ENCODE measurements at places on chromosomes 5 and 9. TPM values are rescaled to one million over a fixed set of nuclear protein-coding genes. Genes with fewer than 3 reads are reported as not detected.
A peak's percentile ranks its signal among the peaks of the same experiment; 100 is the strongest.

The TNFSF15 gene
- 2.1 TPM for total RNA-seq

The ARRDC1 gene
- total RNA-seq = 74.9 TPM

The SNX2 gene
- 57.0 TPM for total RNA-seq

The SYK gene
- total RNA-seq = 9.6 TPM

GRCh38 chr9:5205071-5205470 lies 19.6 kb upstream of the INSL6 start:
- H3K4me1 ChIP-seq = no peaks in the 10 kb centered on the region
- H3K4me3 ChIP-seq = no peak overlapping the region
- no peak overlapping the region for H3K27ac ChIP-seq
- no peak for DNase-seq
- no peaks in the 10 kb centered on the region for H3K36me3 ChIP-seq

DNA sequence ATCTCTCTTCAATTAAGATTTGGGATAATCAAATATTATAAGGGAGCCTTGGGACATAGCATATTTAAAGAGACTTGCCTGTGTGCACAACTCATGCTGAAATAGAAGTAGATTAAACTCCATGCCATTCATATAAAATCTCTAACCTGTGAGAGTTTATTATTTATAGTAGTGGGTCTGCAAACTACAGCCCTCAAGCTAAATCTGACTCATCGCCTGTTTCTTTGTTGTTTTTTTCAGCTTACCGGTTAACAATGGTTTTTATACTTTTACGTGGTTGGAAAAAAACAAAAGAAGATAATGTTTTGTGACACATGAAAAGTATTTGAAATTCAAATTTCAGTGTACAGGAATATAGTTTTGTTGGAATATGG lies 61.9 kb upstream of the GHR start:
- peaks cover 11% of the 10 kb centered on the region for H3K4me1 ChIP-seq
- H3K4me3 ChIP-seq = no peak overlapping the region
- DNase-seq = no peak
- no peaks in the 10 kb centered on the region for H3K27me3 ChIP-seq
- no peaks in the 10 kb centered on the region for H3K36me3 ChIP-seq

DNA sequence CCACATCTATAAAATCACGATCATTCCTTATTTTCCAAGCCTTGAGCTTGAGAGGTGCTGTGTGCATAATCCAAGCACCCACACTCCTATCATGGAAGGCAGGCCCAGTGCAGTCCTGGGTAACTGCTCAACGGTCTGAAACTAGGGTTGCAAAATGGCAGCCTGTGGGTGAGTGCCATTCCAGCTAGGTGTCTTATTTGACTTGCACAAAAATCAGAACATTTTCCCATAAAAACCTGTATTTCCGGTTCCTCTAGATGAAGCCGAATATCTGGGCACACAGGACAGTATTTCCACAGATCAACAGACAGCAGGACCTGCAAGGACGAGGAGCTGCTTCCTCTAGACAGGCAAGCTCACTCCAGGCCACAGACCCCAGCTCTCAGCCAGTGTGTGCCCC lies 588.8 kb downstream of the BNC2 start:
- peaks cover 3% of the 10 kb centered on the region for H3K27me3 ChIP-seq
- peaks cover 5% of the 10 kb centered on the region for H3K4me1 ChIP-seq
- H3K4me3 ChIP-seq = no peak overlapping the region
- H3K27ac ChIP-seq = no peak overlapping the region

- no peak overlapping the region for H3K27ac ChIP-seq
- H3K4me3 ChIP-seq = no peak overlapping the region
- DNase-seq = peak; percentile 0
- H3K4me1 ChIP-seq = peaks cover 7% of the 10 kb centered on the region
These were observed 171.8 kb upstream of the PITX1 start for GRCh38 chr5:135205632-135206349.

GRCh38 chr5:149799965-149800516 lies 69.9 kb downstream of the PPARGC1B start:
- DNase-seq = no peak
- H3K27ac ChIP-seq = peak overlapping the region; percentile 1
- H3K4me1 ChIP-seq = peaks cover 2% of the 10 kb centered on the region

GRCh38 chr9:116152390-116152789 lies 1.2 kb upstream of the PAPPA start:
- H3K4me1 ChIP-seq = peaks cover 28% of the 10 kb centered on the region
- H3K27me3 ChIP-seq = peaks cover 67% of the 10 kb centered on the region
- H3K4me3 ChIP-seq = no peak overlapping the region
- no peaks in the 10 kb centered on the region for H3K36me3 ChIP-seq

DNA sequence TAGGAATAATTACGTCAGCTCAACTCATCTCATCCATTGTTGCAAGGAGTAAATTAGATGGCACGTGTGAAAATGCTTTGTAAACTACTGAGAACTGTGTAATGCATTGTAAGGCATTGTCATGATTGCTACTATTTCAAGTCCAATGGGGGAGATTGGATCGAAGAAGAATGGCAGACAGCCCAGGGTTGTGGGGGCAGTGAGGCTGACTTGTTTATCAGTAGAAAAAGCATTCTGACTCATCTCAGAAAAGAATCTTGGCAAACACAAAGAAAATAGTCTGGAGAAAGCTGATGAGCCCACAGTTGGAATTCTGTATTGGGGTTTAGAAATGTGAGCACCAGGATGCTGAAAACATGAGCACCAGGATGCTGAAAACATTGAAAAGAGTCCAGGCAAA lies 28.0 kb upstream of the DAP start:
- no peaks in the 10 kb centered on the region for H3K27me3 ChIP-seq
- H3K36me3 ChIP-seq = no peaks in the 10 kb centered on the region
- H3K27ac ChIP-seq = no peak overlapping the region
- DNase-seq = no peak
- H3K4me1 ChIP-seq = no peaks in the 10 kb centered on the region

DNA sequence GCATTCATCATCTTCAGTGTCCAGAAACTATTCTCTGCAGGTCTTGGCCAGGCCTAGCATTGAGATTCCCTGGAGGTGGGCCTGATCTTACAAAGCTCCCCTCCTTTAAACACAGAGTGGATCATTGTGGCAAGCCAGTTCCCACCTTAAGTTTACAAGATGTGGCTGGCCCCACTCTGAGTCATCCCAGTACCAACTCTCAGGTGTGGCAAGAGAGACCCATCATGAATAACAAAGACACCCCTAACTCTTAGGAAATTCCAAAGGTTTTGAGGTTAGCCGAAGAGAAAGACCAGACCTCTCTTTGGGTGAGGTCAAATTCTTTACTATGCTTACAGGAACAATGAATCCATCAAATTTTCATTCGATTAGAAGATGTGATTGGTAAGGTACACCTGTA lies 78.2 kb downstream of the RFK start:
- peaks cover 4% of the 10 kb centered on the region for H3K27me3 ChIP-seq
- peaks cover 6% of the 10 kb centered on the region for H3K4me1 ChIP-seq
- no peak overlapping the region for H3K4me3 ChIP-seq
- no peaks in the 10 kb centered on the region for H3K36me3 ChIP-seq
- no peak for DNase-seq

DNA sequence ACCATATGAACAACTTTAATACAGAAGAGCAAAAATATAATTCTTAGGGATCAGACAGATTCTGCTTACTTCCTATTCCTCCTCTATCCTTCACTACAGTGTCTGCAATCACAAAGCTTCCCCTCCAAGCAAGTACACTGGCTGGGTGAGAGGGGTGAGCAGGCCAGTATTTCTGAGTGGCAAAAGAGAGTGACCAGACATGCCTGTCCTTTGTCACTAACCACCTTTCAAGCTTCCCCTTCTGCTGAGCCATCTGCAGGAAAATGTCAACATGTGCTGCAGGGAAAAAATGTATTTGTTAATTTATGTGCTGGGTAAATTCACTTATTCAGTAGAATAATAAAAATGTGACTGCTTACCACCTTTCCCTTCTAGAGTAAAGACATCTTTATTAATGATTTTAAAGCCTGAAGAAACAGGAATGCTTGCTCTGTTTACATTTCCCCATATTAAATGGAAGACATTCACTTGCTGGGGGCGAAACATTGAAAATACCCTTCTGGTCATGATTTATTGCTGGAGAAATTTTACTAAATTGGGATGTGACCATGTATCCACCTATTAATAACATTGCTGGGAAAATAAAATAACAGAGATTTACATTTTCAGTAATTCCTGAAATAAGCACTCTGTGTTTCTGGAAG lies 84.9 kb downstream of the SPOCK1 start:
- no peak overlapping the region for H3K27ac ChIP-seq
- no peaks in the 10 kb centered on the region for H3K27me3 ChIP-seq
- no peaks in the 10 kb centered on the region for H3K36me3 ChIP-seq

DNA sequence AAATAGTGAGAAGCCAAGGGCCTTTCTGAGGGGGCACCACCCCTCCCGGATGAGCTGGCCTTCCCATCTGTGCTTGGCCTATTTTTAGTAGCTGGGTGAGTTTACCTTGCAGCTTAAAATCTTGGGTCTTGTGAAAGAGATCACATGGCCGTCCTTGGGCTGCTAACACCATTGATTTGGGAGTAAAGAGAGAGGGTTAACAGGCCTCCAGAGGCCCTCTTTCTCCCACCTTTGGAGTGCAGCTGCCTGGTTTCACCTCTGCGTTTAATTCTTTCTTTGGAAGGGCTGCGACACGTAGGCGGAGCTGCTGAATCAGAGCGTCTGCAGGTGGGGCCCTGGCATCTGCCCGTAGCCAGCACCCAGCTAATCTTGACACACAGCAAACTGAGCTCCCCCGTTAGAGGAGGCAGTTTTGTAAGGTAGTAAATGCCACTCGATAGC lies 12.8 kb downstream of the OLFM1 start:
- peaks cover 87% of the 10 kb centered on the region for H3K27me3 ChIP-seq
- peaks cover 5% of the 10 kb centered on the region for H3K4me1 ChIP-seq
- no peaks in the 10 kb centered on the region for H3K36me3 ChIP-seq
- H3K27ac ChIP-seq = no peak overlapping the region
- no peak overlapping the region for H3K4me3 ChIP-seq

- no peaks in the 10 kb centered on the region for H3K36me3 ChIP-seq
- peaks cover 12% of the 10 kb centered on the region for H3K4me1 ChIP-seq
- H3K4me3 ChIP-seq = no peak overlapping the region
- DNase-seq = no peak
These were observed 84.5 kb downstream of the BRINP1 start for GRCh38 chr9:119284587-119285337.

GRCh38 chr9:79661279-79661678 lies 89.5 kb downstream of the TLE4 start:
- peaks cover 60% of the 10 kb centered on the region for H3K4me1 ChIP-seq
- no peaks in the 10 kb centered on the region for H3K27me3 ChIP-seq
- no peaks in the 10 kb centered on the region for H3K36me3 ChIP-seq
- H3K27ac ChIP-seq = no peak overlapping the region

DNA sequence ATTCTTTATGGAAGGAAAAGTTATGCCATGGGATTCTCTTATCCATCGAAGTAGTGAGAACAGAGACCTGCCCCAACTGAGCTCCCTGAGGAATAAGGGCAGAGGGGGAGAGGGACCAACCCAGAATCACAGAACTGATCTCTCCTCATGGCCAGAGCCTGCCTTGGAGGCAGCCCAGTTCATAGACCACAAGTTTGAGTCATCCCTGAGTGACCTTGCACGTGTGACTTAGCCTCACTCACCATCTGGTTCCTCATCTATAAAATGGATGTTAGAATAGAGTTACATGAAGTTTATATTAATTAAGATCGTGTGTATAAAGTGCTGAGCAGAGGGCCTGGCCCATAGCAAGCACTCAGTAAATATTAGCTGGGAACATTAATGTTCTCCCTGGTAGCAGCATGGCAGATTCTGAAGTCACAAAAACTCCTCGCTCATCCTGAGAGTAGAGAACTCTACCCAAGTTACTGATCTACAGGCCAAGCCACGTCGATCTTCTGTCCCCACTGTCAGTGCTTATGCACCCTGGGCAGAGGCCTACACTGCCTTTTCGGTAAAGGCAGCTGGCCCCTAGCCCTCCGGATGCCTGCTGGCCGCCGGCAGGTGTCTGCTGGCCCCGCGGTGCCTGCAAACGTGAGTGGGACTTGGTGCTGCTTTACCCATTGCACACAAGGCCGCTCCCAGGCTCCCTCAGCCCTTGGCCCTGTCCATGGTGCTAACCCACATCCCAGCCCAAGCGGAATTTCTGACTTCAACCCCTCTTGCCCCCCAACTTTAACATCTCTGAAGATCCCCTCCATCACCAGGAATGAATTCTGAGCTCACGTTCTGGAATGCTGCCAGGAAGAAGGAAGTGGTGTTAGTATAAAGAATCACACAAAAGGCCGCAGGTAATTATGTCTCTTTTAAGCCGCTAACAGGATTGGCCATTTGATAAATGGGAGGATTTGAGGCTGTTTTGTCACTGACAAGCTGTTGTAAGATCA lies 61.1 kb upstream of the ARAP3 start:
- DNase-seq = peak; percentile 64
- H3K4me3 ChIP-seq = no peak overlapping the region
- H3K27ac ChIP-seq = no peak overlapping the region
- H3K36me3 ChIP-seq = no peaks in the 10 kb centered on the region
- peaks cover 25% of the 10 kb centered on the region for H3K27me3 ChIP-seq

GRCh38 chr9:130234340-130235260 lies 31.0 kb upstream of the HMCN2 start:
- peaks cover 5% of the 10 kb centered on the region for H3K36me3 ChIP-seq
- H3K4me1 ChIP-seq = no peaks in the 10 kb centered on the region
- no peak for DNase-seq
- no peak overlapping the region for H3K4me3 ChIP-seq
- H3K27ac ChIP-seq = no peak overlapping the region
- no peaks in the 10 kb centered on the region for H3K27me3 ChIP-seq

- DNase-seq = no peak
- H3K27me3 ChIP-seq = peaks cover 22% of the 10 kb centered on the region
- no peak overlapping the region for H3K4me3 ChIP-seq
- H3K36me3 ChIP-seq = no peaks in the 10 kb centered on the region
- H3K27ac ChIP-seq = no peak overlapping the region
These were observed 192.4 kb downstream of the OLFM1 start for GRCh38 chr9:135279834-135280393.

GRCh38 chr9:105445203-105445881 lies 2.5 kb upstream of the FSD1L start:
- no peaks in the 10 kb centered on the region for H3K27me3 ChIP-seq
- H3K27ac ChIP-seq = no peak overlapping the region
- H3K36me3 ChIP-seq = no peaks in the 10 kb centered on the region
- DNase-seq = no peak

GRCh38 chr9:86408121-86408520 lies 53.9 kb upstream of the TUT7 start:
- no peak overlapping the region for H3K4me3 ChIP-seq
- no peaks in the 10 kb centered on the region for H3K36me3 ChIP-seq
- DNase-seq = no peak
- H3K27me3 ChIP-seq = peaks cover 16% of the 10 kb centered on the region
- H3K27ac ChIP-seq = no peak overlapping the region

GRCh38 chr5:168796593-168797580 lies 217.7 kb upstream of the PANK3 start:
- no peaks in the 10 kb centered on the region for H3K36me3 ChIP-seq
- H3K27me3 ChIP-seq = peaks cover 7% of the 10 kb centered on the region
- no peak for DNase-seq
- H3K4me3 ChIP-seq = no peak overlapping the region
- peaks cover 1% of the 10 kb centered on the region for H3K4me1 ChIP-seq
- H3K27ac ChIP-seq = peak overlapping the region; percentile 30

- no peak overlapping the region for H3K27ac ChIP-seq
- no peaks in the 10 kb centered on the region for H3K36me3 ChIP-seq
- peaks cover 4% of the 10 kb centered on the region for H3K4me1 ChIP-seq
- H3K4me3 ChIP-seq = no peak overlapping the region
- no peaks in the 10 kb centered on the region for H3K27me3 ChIP-seq
- no peak for DNase-seq
These were observed 144.9 kb downstream of the ADAMTSL1 start for GRCh38 chr9:18618862-18619261.
